Stimulated activated CD4-positive, alpha-beta T cell treated with anti-CD3 and anti-CD28 coated beads, Interleukin-4, amount 100 ng/mL, for 1 hour (primary cell): ENCODE measurements at places on chromosomes 1 and 21.

GRCh38 chr1:7565099-7565750 is 205.9 kb upstream of the VAMP3 start:
- no peak for DNase-seq

DNA sequence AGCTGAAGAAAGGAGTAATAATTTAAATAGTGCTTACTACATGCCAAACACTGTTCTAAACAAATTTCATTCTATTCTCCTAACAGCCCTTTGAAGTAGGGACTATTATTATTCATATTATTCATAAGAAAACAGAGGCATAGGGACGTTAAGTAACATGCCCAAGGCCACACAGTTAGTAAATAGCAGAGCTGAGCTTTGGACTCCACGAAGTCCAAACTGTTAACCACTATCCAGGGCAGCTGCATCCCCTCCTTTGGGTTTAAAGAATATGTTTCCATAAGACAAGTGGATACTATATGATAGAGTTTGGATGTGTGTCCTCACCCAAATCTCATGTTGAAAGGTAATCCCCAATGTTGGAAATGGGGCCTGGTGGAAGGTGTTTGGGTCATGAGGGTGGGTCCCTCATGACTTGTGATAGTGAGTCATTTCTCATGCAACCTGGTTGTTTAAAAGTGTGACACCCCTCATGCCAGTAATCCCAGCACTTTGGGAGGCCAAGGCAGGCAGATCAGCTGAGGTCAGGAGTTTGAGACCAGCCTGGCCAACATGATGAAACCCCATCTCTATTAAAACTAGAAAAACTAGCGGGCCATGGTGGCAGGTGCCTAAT is 144.0 kb upstream of the CXADR start:
- DNase-seq, result no peak

- no peak for DNase-seq
Observed at GRCh38 chr1:54721719-54722118, 6.1 kb downstream of the TTC4 start.

DNA sequence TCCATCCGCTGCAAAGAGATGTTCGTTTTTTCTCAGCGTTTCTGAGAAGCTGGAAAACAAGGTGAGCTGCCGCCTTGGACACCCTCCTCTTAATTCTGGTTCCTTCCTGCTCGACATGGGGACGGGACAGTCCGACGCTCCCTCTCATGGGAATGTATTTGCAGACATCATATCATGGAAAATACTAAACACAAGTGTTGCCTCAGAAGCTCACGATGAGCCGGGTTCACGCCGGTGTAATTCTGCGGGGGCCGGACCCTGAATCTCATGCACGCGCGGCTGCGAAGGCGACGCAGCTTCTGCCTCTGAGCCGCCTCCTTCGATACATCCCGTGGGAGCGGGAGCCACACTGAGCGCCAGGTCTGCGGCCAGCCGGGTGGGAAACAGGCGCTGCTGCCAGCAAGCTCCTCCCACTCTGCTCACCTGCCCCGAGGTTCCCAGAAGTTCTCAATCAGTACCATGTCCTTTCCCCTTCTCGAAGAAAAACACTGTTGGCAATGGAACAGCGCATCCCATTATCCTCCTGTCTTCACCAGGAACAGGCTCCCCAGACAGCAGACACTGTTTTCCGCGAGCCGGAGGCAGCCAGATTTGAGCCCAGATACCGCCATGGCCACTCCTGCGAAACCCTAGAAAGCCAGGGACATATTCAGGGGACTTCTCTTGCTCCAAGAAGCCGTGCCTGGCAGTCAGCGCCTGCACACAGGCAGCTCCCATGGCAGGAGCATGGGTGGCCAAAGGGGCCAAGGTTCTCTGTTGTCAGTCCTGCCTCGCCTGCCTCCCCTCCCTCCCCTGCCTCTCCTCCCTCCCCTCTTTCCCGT is 98.0 kb downstream of the WDR4 start:
- no peak for DNase-seq

DNA sequence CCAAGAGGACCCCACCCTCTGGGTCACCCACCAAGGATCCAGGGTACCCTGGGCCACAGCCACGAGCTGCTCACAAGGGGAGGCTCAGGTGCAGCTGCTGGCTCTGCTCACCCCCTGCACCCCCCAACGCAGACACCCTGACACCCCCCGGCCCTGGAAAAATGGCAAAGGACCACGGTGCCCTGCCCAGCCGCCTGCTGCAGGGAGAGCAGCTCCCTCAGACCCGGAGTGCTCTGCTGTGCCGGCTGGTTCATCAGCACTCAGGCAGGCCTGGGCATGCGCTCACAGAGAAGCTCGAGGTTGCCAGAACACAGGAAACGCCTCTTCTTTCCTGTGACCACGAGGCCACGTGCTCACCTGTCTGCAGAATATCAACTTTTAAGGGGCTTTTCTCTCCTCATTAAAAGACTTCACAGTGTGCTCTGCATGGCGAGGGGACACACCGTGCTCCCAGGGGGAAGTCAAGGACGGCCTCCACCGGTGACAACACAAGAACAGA is 4.3 kb upstream of the C1QTNF12 start:
- DNase-seq, result peak; percentile 69

DNA sequence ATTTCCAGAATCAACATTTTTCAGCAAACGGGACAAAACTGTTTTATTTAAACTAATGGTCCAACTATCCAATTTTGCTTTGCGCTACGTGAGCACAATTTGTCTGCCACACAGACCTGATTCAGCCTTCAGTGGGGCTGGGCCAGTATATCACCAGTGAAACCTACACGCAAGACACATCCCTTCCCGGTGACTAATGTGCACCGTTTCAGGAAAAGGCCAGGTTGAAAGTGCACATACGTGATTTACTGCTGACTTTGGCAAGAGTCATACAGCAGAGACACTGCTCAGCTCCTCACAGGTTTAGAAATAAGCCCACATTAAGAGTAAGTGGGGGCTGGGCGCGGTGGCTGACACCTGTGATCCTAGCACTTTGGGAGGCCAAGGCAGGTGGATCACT is 5.1 kb upstream of the TMEM51 start:
- no peak for DNase-seq

DNA sequence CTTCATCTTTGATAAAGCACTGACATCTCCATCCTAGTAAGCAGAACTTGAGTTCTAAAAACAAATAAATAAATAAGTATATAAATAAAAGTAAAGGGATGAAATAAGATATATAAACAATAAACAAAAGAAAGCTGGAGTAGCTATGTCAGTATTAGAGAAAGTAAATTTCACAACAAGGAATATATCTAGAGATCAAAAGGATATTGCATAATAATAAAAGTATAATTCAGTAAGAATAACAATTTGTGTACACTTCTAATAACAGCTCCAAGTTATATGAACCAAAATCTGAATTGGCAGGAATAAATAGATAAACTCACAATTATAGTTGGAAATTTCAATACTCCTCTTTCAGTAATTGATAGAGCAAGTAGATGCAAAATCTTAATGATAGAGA is 9.8 kb upstream of the CENPF start:
- no peak for DNase-seq

DNA sequence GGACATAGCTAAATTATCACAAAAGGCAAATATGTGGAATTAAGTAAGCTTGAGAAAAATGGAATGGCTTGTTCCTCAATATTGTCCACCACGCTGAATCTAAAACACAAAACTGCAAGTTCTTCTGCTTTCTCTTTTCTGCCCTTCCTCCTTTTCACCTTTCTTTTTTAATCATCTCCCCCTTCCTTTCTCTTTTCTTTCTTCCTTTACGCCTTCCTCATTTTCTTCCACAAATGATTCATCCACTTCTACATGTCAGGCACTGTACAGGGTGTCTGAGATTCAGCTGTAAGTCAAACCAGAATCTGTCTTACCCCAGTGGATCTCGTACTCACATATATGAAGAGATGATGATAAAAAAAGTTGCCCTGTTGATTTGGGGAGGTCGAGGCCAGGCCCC is 1182.5 kb downstream of the MRPL39 start:
- no peak for DNase-seq

- no peak for DNase-seq
Observed at GRCh38 chr1:61865646-61866220, 123.5 kb downstream of the PATJ start.

GRCh38 chr1:228376651-228377631 is 29.7 kb downstream of the TRIM11 start:
- no peak for DNase-seq

DNA sequence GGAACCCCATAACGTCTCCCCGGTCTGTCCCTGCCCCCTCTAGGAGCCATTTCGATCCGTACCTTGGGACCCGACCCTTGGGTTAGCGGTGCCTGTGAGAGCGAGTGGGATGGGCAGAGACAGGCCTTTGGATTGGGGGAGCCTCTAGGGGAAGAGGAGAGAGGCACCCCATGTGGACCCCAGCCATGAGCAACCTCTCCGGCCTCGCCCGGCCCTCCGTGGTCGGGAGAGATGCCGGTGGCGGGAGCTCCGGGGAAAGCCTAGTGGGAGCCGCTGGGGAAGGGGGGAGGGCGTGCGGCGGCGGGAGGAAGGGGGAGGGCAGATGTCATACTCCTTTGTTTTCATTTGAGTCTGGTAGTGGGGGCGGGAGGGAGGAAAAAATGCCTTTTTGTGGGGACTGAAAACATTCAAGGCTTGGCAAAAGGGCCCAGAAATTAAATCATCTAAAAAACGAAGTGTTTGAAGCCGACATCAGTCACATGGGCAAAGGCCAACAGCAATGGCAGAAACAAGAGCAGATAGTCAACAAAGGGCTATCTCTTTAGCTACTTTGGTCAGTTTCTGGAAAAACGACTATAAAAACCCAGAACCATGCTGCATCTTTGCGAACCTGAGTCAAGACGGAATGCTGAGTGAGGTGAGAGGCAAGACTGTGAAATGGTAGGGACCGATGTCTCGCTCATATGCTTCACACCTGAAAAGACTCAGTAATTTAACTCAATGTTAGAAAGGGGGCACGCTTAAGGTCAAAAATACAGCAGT is 758 bp downstream of the PTBP2 start:
- DNase-seq, result no peak

DNA sequence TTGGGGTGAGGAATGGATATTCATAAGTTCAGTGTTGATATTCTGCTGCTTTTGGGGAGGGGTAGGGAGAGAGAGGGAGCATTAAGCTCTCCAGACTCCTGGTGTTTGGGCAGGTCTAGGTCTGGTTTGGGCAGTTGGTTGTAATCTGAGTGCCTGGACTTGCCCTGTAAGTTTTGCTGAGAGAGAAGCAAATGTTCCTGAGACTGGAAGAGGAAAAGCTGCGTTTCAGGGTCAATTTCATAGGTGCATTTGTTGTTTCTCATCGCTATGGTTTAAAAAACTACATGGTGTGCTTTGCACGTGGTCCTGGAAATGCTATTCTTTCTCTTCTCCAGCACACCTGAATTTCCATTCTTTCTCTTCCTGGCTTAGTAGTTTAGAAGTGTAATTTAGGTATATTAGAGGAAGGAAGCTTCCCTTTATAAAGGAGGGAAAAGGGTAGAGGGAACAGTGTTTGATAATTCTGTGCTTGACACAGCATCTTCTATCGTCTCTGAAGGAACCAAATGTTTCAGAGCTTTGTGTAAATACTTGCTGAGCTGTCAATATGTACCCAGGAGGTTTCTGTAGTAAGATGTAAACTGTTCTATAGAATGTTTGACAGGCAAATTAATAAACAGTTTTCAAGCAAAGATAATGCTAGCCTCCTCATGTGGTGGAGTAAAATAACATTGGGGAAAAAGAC is 6.3 kb downstream of the ARID1A start:
- DNase-seq, result no peak

DNA sequence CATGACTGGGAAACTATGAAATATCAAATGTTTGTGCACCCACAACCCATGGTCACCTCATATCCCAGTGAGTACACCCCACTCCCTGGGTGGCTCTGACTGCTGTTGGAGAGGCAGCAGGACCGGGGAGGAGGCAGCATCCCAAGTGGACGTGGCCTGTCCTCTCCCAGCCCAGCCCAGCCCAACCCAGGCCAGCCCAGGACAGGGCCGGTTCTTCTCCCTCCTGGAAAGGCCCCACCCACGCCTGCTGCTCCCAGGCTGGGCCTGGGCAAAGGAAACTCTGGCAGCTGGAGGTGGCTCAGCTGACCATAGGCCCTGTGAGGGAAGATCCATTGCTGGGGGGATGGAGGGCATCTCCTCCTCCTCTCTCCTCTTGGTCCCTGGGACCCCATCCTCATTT is 19.1 kb downstream of the MATN1 start:
- no peak for DNase-seq

- no peak for DNase-seq
Observed at GRCh38 chr1:3891329-3891865, 8.7 kb downstream of the C1orf174 start.

GRCh38 chr1:165353731-165354671 is 2.5 kb downstream of the LMX1A start:
- DNase-seq, result no peak

GRCh38 chr1:41109310-41110197 is 88.0 kb upstream of the SLFNL1 start:
- DNase-seq, result no peak

DNA sequence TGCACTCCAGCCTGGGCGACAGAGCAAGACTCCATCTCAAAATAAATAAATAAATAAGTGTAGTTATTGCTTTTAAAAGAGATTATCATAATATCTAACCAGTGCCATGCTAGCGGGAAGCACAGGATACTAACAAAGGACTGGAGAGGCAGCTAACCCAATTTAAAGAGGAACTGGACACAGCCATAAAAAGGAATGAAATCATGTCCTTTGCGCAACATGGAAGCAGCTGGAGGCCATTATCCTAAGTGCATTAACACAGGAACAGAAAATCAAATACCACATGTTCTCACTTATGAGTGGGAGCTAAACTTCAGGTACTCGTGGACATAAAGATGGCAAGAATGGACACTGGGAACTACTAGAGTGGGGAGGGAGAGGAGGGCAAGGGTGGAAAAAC is 54.9 kb downstream of the TM2D1 start:
- DNase-seq, result no peak

GRCh38 chr1:14167884-14168283 is 430.6 kb upstream of the KAZN start:
- DNase-seq, result no peak

- DNase-seq, result no peak
Observed at GRCh38 chr21:15066123-15066575, 1.3 kb upstream of the NRIP1 start.

DNA sequence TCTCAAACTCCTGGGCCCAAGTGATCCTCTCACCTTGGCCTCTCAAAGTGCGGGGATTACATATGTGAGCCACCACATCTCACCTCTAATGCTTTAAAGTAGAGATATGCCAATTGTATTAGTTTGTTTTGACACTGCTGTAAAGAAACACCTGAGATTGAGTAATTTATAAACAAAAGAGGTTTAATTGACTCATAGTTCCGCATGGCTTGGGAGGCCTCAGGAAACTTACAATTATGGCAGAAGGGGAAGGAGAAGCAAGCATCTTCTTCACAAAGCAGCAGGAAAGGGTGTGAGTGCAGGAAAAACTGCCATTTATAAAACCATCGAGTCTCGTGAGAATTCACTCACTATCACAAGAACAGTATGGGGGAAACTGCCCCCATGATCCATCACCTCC is 3.5 kb upstream of the MYCL start:
- no peak for DNase-seq

DNA sequence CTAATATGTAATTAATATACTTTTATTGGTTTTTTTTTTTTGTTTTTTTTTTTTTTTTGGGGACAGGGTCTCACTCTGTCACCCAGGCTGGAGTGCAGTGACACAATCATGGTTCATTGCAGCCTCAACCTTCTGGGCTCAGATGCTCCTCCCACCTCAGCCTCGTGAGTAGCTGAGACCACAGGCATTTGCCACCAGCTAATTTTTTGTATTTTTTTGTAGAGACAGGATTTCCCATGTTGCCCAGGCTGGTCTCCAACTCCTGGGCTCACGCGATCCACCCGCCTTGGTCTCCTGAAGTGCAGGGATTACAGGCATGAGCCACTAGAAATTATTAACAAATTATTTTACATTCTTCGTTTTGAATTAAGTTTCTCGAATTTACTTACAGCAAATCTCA is 16.8 kb upstream of the POGZ start:
- DNase-seq, result no peak
